Occipital lobe (tissue), 3 donors: ENCODE measurements at places on chromosomes 5 and 9. TPM values are rescaled to one million over a fixed set of nuclear protein-coding genes. Genes with fewer than 3 reads are reported as not detected.

GRCh38 chr9:70746760-70747159 lies 332.3 kb upstream of the KLF9 start:
- DNase-seq = no peak

The MFAP3 gene
- 188 TPM for total RNA-seq

DNA sequence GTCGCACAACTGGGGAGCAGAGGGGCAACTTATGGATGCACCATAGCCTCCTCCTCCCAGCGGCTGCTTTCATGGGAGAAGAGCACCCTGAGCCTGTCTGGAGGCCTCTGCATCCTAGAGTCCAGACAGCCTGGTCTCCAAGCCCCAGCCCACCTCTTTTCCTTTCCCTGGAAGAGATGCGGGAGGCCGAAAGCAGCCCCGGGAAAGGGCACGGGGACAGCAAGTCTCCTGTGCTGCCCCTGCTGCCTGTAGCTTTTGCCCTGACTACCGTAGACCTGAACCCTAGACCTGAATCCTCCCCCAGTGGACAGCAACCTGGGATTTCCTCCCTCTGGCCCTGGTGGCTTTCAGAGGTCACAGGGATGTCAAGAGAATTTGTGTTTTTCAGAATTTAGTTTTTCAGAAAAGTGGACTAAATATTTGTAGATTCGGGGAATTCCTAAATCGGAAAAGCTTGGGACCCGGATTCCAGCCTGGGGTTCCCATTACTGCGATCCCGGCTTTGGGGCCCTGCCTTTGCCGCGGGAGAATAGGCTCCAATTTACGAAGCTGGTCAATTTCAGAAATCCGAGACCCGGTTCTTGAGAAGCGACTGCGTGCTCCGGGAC lies 4.3 kb upstream of the PITX1 start:
- no peak for DNase-seq

The SLC25A2 gene
- total RNA-seq = not detected

GRCh38 chr9:107749787-107750444 lies 260.3 kb upstream of the KLF4 start:
- DNase-seq = peak; percentile 80

The PHYHD1 gene
- 1.1 TPM for total RNA-seq

- no peak for DNase-seq
These were observed 139.1 kb downstream of the ZNF354C start for GRCh38 chr5:179199246-179199645.

GRCh38 chr5:179852993-179853547 lies 5.5 kb downstream of the MRNIP start:
- no peak for DNase-seq

DNA sequence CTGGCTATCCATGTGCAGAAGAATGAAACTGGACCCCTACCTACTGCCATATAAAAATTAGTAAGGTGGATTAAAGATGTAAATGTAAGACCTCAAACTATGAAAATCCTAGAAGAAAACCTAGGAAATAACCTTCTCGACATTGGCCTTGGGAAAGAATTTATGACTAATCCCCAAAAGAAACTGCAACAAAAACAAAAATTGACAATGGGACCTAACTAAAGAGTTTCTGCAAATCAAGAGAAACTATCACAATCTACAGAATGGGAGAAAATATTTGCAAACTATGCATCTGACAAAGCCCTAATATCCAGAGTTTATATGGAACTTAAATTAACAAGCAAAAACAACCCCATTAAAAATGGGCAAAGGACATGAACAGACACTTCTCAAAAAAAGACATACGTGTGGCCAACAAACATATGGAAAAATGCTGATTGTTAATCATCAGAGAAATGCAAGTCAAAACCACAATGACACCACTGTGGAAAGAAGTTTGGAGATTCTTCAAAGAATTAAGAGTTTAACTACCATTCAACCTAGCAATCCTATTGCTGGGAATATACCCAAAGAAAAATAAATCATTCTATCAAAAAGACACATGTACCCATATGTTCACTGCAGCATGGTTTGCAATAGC lies 98.5 kb downstream of the NR3C1 start:
- DNase-seq = no peak

The NUTM2G gene
- not detected for total RNA-seq

- no peak for DNase-seq
These were observed 7.6 kb upstream of the CLPTM1L start for GRCh38 chr5:1352231-1353219.
